AG10803 (cell line): ENCODE measurements at places on chromosomes 7 and 10.

DNA sequence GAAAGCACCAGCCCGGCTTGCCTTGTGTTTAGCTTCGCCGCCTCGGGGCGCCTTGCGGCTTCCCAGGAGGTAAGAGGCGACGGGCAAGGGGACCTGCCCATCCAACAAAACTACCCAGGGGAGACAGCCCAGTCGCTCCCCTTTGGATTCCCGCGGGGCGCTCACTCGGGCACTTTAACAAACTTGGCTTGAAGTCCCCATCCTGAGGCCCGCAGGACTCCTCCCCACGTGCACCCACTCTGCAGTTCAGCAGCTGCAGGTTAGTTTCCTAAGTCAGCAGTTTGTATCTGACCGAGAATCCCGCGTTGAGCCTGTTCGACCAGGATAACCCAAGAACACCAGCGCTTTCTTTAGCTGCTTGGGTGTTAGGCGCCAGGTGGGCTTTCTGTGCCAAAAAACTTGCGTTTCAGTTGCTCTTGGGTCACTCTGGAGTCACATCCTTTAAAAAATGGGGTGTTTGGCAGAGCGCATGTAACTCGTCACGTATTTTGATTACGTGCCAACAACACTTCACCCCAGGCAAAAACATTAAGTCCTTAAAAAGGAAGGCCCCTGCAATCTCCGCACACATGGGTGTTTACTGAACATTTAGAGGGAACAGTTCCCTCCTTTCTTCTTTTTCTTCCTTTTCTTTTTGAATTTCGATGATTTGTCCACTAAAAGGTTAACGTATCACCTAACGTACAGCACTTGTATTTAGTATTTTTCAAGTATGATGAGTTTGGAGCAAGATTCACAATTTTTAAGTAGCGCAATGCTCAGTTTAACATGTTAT is 876 bp downstream of the DNAH11 start:
- DNase-seq = no peak

DNA sequence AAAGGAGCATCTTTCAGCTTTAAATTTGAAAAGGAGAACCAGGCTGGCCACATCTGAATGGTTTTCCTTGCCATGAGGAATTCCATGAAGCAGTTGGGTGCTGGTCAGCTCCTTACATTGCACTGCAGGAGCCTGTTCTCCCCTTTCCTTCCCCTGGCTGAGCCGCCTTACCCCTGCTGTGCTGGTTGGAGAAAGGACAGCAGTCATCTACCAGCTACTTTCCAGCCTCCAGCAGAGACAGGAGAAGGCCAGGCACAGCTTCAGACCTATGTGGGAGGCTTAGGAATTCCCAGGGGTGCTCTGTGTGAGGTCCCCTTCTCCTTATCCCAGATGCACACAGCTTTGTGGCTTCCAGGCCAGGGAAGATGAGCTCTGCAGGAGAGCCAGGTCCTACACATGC is 4.7 kb downstream of the C10orf71 start:
- DNase-seq = no peak

DNA sequence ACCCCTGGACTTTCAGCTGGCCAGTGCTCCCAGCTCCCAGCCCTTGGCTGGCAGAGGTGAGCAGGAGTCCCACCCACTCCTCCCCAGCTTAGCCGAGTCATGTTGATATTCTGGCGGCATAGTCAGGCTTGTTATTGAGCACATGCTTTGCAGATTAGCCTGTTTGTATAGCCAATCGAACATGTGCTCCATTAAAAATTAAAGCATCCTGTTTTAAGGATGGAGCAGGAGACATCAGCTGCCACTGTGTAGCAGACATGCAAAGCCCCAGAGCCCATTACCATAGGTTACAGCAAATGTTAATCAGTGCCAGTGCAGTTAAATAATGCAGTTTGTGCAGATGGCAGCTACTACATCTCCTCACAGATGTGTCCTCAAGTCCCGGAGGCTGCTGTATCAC is 574.6 kb upstream of the GALNT17 start:
- DNase-seq = no peak

DNA sequence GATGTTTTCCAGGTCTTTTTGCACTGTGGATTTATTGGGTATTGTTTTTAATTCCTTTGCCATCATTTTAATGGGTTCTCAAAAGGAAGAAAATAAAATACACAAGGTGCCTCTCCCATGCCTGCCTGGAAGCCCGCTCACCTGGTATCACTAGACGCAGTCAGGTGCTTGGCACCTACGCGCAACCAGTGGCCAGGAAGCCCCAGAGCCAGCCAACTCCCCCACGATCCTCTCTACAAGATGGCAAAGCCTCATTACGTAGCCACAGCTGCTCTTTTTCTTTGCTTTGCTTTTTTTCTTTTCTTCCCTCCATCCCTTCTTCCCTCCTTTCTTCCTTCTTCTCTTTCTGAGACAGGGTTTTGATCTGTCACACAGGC is 34.3 kb downstream of the BAIAP2L1 start:
- DNase-seq = no peak

- DNase-seq = peak; percentile 32
These were observed 214.9 kb downstream of the CREB5 start for GRCh38 chr7:28627263-28627653.

DNA sequence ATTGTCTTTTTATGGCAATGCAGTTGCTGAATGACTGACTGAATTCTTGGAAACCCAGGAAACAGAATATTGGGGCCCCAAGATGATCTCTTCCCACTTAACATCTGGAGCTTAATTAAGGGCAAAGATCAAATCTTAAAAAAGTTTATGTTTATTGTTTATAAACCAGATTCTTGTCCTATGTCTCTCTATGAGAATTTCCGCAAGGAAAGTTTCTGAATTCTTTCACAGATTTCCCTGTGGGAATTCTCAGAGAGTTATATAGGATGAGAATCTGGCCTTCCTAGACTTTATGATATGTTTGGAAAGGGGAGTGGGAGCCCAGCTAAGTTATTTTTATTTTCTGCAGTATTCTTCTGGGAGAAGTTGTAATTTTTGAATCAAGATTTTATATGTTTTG is 166.3 kb downstream of the RNLS start:
- no peak for DNase-seq
